ENCODE measurements at places on chromosomes 6 and 20. TPM values are rescaled to one million over a fixed set of nuclear protein-coding genes. Genes with fewer than 3 reads are reported as not detected.

The FBXO30 gene
- total RNA-seq: 8.3 TPM

The RAET1E gene
- under 0.01 TPM for total RNA-seq

The RNF39 gene
- total RNA-seq: not detected

The CAPN11 gene
- total RNA-seq: 0.20 TPM

- DNase-seq: no peak
Observed at GRCh38 chr20:48431653-48432493, 395.9 kb downstream of the PREX1 start.

DNA sequence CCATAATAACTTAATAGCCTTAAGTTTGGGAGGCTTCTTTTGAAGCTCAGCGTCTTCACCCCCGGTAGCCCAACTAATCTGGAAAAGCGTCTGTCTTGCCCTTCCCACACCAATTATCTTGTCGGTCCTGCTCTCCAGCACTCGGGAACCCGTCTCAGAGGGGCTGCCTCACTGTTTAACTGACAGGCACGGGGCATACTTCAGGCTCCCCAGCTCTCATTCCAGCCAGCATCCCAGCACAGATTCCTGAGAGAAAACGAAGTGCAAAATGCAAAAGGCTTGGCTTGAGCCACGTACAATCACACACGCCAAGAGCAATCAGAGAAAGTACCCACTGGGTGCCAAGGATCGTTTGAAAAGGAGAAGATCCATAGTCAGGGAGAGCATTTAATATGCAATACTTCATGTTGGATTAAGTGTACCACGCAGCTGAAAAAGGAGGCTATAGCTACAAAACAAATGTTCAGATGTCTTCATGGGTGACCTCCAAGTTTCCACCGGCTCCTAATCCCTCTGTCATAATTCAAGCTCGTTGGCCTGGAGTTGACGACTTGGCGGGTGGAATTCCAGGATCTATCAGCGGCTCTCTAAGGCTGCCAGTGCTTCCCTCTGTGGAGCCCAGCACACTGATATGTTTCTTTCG is 53.7 kb upstream of the STX16 start:
- no peak for DNase-seq

- DNase-seq: no peak
Observed at GRCh38 chr6:142913036-142913510, 31.9 kb downstream of the HIVEP2 start.

DNA sequence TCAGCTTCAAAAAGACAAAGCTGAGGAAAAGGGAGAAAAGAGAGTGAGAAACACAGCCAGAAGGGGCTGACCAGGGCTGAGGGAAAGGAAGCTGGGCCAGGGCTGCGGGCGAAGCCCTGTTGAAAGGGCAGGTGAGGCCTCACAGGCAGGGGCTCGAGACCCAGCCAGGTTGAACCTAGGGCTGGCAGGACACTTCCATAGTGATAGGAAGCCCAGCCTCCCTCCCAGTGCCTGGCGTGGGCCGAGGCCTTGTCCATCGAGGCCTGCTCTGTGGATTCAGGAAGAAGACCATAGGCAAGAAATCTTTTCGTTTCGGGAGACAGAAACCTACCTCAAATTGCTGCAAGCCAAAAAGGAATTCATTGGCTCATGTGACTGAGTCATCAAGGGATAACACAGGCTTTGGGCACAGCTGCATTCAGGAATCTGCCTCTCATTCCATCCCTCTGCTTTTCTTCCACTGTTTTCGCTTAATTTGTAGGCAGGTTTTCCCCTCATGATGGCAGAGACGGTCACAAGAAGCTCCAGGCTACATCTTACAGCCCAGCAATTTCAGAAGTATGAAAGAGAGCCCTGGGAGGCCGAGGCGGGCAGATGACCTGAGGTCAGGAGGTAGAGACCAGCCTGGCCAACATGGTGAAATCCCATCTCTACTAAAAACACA is 311.1 kb upstream of the SULF2 start:
- DNase-seq: no peak

DNA sequence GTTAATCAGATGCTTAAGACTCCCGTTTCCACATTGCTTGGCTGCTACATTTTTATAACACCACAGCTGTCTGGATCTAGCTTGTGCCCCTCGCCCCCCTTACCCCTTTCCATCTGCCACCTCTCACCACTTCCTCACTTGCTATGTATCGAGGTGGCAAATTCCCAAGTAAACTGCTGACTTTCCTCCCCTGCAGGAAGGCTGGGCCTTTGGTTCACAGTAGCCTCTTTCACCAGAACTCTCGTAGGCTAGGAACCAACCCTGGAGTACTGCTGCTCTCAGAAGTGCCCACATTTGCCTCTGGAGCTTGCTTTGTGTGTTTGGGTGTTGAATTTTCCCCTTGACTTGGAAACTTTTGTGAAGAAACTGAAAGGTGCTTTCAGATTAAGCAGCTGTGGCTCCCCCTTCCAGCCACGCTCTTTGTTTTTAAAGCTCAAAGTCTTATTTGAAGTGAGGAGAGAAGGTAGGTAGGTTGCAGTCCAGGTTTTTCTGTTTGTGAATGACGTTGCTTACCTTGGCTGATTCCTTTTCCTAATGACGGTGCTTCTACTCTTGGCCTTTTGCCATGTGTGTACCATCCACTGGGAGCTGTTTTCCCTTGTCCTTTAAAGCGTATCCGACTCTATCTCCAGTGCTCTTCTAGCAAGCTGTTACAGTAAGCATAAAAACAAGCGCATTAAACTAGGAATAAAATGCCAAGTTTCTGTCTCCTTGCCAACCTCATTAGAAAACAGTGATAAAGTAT is 90.4 kb downstream of the CARMIL1 start:
- no peak for DNase-seq

- DNase-seq: no peak
Observed at GRCh38 chr6:28953585-28954258, 29.9 kb upstream of the TRIM27 start.

All from lung microvascular endothelial cell (primary cell).